ENCODE measurements at places on chromosomes 1 and 21. TPM values are rescaled to one million over a fixed set of nuclear protein-coding genes. Genes with fewer than 3 reads are reported as not detected.

TMEM82 gene
- total RNA-seq = not detected

SORT1 gene
- 146 TPM for total RNA-seq

LRRC53 gene
- total RNA-seq = not detected

AIDA gene
- 46.3 TPM for total RNA-seq

SLAMF1 gene
- total RNA-seq = not detected

KRTAP11-1 gene
- not detected for total RNA-seq

HEYL gene
- 21.2 TPM for total RNA-seq

HSPA6 gene
- total RNA-seq = 0.58 TPM

DNAH14 gene
- total RNA-seq = 3.0 TPM

CHIT1 gene
- total RNA-seq = not detected

PDC gene
- not detected for total RNA-seq

FAM163A gene
- 0.16 TPM for total RNA-seq

DNA sequence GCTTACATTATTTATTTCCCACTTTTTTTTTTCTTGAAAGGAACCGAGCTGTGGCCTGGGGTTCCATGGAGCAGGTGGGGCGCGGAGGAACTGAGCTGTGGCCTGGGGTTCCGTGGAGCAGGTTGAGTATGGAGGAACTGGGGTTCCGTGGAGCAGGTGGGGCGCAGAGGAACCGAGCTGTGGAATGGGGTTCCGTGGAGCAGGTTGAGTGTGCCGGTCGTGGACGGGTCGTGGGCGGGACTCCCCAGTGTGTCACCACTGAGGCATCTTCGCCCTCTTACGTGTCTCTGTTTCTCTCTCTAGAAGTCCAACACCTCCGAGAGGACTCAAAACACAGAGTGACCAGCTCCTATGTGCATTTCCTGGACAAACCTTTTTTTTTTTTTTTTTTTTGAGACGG is 1.2 kb upstream of the SCNN1D start:
- no peak for DNase-seq

DNA sequence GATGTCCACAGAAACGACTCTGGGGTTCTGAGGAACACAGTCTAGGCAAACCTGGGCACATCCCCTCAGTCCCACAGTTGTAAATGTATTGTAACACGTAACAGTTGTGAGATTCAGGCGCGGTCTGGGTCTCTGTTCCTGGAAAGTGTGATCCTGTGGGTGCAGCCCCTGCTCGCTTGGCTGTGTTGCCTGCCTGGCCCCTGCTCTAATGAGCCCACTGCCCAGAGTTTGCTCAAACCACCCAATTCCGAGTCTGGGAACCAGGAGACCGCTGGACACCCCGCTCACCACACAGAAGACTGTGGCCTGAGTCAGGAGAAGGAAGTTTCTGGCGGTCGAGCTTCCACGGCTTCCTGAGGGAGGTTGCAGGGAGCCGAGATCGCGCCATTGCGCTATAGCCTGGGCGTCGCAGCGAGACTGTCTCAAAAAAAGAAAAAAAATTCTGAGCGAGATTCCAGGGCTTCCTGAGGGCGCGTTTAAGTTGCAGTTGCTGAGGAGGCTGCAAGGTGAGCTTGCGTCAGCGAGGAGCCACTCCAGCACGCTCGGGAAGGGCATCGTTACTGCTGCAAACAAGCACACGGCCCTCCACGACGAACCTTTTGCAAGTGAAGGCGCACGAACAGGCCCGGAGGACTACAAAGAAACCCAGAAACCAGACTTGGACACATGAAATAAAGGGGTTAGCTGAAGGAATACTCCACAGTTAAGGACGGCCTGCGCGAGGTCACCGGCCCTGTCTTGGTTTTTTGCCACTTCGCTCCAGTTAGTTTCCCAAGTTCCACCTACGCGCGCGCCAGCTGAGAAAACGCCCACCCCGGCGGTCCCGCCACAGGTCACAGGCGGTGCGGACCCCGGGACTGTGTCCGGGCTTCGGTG is 1.1 kb downstream of the C21orf58 start:
- DNase-seq = no peak

DNA sequence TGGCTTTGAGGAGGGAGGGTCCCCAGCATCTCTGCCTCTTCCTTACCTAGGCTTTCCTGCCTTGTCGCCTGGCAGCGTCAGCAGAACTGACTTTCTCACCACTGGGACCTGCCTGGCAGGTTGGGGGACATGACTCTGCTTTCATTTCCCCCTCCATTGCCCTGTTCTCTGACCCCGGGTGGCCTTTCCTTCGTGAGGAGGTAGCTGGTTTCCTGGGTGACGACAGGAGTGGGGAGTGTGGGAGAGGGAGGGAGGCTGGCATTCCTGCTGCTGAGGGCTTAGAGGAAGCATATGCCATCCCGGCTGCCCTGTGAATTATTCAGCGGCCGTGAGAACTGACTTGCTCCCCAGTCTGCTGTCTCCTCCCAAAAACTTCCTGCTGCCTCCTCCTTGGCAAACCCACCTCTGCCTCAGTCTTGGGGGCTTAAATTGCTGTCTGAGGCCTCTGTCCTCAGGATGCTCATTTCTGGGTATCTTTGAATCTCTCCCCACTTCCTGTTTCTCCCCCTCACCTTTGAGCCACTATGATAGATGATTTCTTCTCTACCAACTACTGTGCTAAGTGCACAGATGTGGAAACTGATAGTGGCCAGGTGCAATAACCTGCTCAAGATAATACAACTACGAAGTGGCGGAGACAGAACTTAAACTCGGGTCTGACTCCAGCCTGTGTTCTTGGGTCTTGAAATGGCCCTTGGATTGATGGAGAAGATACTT is 182.0 kb upstream of the CSF3R start:
- DNase-seq = no peak

GRCh38 chr1:162300057-162300917 is 76.4 kb downstream of the SPATA46 start:
- no peak for DNase-seq

GRCh38 chr1:211641044-211641800 is 34.2 kb downstream of the NEK2 start:
- no peak for DNase-seq

GRCh38 chr1:114235960-114236359 is 82.3 kb upstream of the SYT6 start:
- no peak for DNase-seq

DNA sequence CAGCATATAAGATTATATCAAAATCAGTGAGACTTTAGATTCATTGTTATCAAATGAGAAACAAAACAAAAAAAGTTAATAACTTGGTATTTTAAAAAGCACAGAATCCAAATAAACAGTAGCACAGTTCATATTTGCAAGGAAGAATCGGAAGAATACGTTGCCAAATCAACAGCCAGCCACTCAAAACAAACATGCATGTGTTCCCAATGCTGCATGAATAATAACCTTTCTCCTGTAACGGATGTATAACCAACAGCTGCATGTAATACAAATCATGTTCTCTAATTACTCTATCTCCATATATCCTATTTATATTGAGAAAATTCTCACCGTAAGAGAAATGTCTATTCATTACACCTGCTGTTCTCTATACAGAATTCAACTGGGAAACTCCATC is 98.9 kb upstream of the FOXD3 start:
- no peak for DNase-seq

- no peak for DNase-seq
These were observed 29.0 kb downstream of the ZSWIM5 start for GRCh38 chr1:45177452-45177851.

GRCh38 chr21:43781846-43782245 is 5.7 kb upstream of the CSTB start:
- DNase-seq = no peak

DNA sequence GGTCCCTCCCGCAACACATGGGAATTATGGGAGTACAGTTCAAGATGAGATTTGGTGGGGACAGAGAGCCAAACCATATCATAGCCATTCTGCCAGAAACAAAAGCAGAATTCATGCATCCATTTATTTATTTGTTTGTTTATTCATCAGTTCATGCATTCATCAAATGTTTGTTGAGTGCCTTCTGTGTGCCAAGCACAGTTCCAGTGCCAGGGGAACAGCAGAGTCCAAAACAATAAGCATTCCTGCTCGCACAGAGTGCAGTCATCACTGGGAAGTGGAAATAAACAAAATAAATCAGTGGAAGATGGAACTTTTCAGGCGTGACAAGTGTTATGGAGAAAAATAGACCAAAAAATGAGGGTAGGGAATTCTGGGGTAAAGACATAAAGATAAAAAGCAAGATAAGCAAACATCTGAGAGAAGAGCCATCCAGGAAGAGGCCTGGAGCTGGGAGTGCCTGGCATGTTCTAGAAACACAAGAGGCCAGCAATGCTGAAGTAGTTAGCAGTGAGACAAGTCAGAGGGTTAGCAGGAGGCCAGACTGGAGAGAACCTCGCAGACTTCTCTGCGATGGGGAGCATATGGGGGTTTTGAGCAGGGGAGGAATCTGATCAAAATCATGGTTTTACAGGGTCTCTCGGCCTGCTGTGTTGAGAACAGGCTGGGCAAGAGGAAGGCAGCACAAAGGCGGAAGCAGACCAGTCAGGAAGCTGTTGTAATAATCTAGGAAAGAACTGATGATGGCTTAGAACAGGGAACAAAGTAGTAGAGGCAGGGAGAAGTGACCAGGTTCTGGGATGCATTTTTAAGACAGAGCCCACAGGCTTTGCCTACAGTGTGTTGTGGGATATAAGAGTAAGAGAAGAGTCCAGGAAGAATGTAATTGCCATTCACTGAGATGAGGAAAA is 113.2 kb downstream of the GLUL start:
- no peak for DNase-seq

- no peak for DNase-seq
These were observed 8.9 kb downstream of the EPHA10 start for GRCh38 chr1:37755951-37756560.

GRCh38 chr1:36432616-36433015 is 17.6 kb downstream of the OSCP1 start:
- DNase-seq = no peak

DNA sequence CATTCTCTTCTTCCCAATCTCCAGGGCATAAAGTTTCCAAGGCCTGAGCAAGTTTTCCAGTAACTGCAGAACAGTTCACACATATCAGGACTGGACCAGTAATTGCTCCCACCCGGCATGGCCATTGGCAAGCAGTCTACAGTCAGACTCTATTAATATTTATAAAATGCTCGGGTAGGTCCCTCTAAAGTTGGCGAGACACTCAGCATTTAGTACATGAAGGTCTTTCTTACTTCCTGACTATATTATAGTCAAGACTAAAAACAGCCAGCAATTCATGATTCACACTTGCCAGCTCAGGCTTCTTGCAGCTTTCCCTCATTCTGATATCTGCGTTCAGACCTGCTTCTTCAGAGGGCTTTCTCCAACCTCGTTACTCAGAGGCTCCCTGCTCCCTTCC is 25.4 kb downstream of the GADD45A start:
- no peak for DNase-seq

Measured in left ventricle myocardium inferior (tissue), 1 donor.